ENCODE measurements at places on chromosomes 2 and 18.

DNA sequence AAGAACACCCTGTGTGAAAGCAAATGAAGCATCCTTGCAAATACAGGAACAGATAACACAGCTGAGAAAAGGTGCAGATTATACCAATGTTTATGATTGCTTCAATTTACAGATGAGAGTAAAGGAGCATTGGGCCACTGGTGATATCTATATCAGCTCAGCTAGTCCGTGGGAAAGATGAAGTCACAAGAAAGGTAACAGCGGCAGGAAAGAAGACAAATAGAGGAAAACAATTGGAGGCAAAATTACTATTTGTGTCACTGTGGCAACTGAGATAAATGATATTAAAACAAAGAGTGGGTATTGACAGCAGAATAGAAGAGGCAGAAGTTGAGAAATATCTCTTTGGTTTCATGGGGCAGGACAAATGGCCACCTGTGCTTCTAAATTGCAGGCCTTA, 121.2 kb upstream of the CAVIN2 start:
- no peak for DNase-seq

- no peak for DNase-seq
These were observed 5.6 kb upstream of the CCDC74B start for GRCh38 chr2:130150181-130151144.

DNA sequence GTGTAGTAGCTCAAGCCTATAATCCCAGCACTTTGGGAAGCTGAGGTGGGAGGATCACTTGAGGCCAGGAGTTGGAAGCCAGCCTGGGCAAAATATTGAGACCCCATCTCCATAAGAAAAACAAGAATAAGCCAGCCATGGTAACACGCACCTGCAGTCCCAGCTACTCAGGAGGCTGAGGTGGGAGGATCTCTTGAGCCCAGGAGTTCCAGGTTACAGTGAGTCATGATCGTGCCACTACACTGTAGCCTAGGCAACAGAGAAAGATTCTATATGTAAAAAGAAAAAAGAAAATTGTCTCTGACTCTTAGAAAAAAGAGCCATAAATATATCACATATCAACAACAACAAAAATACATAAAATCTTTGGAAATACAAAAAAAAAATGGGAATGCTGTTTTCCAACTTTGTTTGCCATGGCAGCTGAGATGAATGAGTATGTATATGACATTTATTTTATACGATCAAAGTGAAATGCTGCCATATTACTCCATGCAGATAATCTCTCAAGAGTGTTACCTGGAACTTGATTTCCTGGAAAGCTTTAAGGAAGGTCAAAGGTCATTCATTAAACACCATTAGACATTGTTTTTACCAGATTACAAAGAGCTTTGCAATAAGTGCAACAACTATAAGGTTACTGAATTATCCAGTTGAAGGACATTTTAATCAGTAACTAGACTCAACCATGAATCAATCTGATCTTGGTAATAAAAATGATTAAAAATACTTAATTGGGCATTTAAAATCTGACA, 19.7 kb upstream of the DAPL1 start:
- no peak for DNase-seq

- DNase-seq = no peak
These were observed 587 bp upstream of the TANK start for GRCh38 chr2:161159456-161160225.

- no peak for DNase-seq
These were observed 366.9 kb downstream of the OSR1 start for GRCh38 chr2:18991177-18992168.

DNA sequence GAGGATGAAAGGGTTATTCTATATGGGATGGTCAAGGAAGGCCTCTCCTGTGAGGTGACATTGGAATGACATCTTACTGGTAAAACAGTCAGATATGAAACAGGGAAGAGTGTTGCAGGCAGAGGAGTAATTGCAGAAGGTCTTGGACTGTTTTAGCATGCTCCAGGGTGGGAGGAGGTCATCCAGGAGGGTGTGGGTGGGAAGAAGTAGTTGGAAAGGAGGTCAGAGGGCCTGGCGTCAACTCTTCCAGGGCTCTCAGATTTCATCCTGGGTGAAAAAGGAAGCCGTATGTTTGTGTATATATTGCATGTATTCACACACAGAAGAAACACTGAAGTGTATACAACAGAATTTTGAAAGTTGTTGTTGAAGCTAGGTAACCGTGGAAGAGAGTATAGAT, 48.2 kb downstream of the ATP9B start:
- DNase-seq = no peak

DNA sequence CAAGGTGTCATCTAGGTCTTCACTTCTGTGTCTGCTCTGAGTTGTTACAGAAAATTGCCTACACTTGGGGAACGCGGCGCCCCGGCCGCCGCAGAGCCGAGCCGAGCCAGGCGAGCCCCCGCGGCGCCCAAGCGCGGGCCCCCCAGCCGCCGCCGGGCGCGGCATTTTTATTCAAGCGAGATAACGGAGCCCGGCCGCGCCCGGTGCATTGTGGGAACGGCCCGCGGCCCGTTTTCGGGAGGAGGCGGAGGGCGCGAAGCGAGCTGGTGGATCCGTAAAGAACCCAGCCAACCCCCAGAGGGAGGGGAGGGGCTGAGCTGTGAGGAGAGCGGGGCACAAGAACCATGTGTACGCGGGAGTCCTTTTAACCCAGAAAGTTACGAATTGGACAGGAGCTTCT, 191.8 kb downstream of the FTCDNL1 start:
- DNase-seq = no peak

- DNase-seq = no peak
These were observed 116.3 kb upstream of the HAAO start for GRCh38 chr2:42908518-42909200.

DNA sequence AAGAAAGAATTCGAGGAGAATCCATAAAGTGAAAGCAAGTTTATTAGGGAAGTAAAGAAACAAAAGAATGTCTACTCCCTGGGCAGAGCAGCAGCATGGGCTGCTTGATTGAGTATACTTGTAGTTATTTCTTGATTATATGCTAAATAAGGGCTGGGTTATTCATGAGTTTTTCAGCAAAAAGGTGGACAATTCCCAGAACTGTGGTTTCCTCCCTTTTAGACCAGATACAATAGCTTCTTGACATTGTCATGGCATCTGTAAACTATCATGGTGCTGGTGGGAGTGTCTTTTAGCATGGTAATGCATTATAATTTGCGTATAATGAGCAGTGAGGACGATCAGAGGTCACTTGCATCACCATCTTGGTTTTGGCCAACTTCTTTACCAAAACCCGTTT, 25.6 kb upstream of the TBC1D8 start:
- no peak for DNase-seq

GRCh38 chr2:199950396-199950795, 4.9 kb downstream of the TYW5 start:
- no peak for DNase-seq

GRCh38 chr2:69177063-69177771, 164.2 kb downstream of the ANTXR1 start:
- DNase-seq = no peak

DNA sequence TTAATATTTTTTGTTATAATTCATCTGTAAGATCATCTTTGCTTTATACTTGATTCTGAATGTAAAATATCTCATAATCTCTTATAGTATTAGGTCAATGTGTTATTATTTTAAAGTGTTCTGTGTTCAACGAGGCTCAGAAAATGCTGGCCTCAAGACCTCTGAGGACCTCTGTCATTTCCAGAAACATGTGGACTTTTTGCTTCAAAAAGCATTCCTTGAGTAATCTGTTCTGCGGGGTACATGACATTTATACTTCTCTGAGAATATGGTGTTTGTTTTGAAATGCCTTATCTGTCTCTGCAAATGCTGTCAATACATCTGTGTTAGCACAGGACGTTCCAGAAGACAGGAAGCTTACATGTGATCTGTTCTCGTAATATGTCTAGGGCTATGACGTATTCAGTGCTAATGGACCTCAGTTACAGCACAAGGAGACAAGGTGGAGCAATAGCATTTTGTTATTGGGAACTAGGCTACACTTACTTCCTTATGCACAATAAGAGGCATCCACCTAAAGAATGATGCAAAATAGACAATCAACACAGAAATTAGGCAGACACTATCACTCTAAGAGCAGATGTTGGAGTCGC, 37.6 kb upstream of the IL1RL1 start:
- no peak for DNase-seq

DNA sequence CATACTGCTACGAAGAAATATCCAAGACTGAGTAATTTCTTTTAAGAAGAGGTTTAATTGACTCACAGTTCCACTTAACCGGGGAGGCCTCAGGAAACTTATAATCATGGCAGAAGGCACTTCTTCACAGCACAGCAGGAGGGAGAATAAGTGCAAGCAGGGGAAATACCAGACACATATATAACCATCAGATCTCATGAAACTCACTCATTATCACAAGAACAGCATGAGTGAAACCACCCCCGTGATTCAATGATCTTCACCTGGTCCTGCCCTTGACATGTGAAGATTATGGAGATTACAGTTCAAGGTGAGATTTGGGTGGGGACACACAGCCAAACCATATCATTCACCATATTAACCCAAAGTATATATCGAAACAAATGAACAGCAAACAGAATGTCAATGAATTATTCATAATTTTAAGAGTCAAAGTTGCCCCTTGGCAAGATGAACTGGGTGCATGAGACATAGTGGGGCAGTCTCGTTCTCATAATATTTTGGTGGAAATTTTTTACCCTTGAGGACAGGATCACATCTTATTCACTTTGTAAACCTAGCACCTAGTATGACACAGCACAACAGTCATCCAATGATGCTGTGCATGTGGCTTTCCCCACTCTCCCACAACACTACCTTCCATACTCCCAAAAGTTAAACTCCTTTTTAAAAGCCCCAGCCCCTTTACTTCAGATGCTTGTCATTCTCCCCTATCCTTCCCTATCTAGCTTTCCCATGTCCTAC, 425.3 kb downstream of the ZEB2 start:
- no peak for DNase-seq

GRCh38 chr2:47662552-47662951, 120.4 kb upstream of the MSH6 start:
- no peak for DNase-seq

GRCh38 chr2:158907926-158908456, 60.4 kb upstream of the TANC1 start:
- DNase-seq = no peak

DNA sequence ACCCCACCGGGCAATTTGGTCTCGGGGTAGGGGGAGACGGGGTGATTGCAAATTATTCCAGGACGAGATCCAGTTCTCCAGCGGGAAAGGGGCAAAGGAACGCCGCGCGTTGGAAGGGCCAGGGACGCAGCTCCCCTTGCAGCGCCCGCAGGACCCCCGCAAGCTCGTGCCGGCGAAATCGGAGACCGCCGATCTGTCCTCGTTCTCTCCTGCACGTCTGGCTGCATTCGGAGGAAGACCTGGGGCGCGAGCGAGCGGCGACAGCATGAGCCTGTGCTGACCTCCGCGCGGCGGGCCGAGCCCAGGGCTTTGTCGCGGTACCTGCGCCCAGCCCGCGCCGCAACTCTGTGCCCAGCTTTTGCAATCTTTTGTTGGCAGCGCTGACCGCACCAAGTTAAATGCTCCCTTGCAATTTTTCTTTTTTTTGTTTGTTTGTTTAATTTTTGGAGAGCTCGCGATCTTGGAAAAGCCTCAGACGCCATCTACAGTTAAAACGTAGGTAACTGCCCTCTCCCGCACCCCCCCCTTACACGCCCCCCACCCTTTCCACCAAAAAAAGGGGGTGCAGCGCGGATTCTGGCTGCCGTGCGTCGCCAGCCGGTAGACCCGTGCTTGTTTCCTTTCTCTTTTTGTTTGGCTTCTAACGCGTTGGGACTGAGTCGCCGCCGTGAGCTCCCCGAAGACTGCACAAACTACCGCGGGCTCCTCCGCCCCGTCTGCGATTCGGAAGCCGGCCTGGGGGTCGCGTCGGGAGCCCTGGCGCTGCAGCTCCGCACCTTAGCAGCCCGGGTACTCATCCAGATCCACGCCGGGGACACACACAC, 667 bp downstream of the TRIB2 start:
- no peak for DNase-seq

- no peak for DNase-seq
These were observed 1036.2 kb upstream of the POU3F3 start for GRCh38 chr2:103817746-103818145.

- DNase-seq = no peak
These were observed 31.8 kb upstream of the NTSR2 start for GRCh38 chr2:11701751-11702301.

- no peak for DNase-seq
These were observed 605.3 kb upstream of the ZNF804A start for GRCh38 chr2:183993052-183993451.

GRCh38 chr2:97722227-97722626, 8.9 kb downstream of the ZAP70 start:
- no peak for DNase-seq

DNA sequence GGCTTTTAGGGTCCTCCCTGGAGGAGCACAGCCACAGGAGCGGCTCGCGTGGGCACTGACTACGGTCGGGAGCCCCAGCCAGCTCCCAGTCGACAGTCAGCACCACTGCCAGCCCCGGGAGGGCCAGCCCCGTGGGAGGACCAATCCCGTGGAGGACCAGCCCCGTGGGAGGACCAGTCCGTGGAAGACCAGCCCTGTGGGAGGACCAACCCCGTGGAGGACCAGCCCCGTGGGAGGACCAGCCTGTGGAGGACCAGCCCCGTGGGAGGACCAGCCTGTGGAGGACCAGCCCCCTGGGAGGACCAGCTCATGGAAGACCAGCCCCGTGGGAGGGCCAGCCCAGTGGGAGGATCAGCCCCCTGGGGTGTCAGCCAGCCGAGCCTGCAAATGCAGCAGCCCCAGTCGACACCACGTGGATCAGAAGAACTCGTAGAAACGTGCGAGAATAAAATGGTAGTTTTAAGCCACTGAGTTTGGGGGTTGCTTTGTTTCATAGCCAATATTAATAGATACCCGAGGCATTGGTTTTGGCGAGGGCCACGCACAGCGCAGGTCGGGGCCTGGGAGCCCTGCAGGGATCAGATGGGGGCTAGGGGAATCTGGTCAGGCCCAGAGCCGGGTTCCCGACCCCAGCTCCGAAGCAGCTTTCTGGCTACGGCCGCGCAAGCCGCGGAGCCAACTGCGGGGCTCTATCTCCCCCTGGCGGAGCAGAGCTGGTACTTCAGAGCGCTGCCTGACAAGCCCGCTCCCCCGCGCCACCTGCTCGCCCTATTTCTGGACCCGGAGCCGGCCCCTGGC, 73.0 kb downstream of the TEX51 start:
- no peak for DNase-seq

GRCh38 chr18:5158172-5158571, 38.9 kb downstream of the AKAIN1 start:
- no peak for DNase-seq

DNA sequence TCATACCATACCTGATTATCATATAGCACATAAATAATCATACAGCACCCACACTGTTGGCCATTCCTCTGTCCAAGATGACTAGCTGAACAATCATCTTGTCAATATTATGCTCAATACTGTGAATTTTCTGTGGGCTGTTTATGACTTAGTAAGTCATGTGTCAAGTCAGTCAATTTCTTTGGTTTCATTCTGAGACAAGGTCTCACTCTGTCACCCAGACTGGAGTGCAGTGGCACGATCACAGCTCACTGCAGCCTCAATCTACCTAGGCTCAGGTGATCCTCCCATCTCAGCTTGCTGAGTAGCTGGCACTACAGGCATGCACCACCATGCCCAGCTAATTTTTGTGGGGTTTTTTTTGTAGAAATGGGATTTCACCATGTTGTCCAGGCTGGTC, 5.7 kb downstream of the MCM6 start:
- no peak for DNase-seq

Data from hypothalamus (tissue), 51 donors.